Activated T-helper 1 cell treated with anti-CD3 and anti-CD28 coated beads, Interleukin-2, amount 50 U/mL, for 16 hours (primary cell): ENCODE measurements at places on chromosomes 5 and 9.

DNA sequence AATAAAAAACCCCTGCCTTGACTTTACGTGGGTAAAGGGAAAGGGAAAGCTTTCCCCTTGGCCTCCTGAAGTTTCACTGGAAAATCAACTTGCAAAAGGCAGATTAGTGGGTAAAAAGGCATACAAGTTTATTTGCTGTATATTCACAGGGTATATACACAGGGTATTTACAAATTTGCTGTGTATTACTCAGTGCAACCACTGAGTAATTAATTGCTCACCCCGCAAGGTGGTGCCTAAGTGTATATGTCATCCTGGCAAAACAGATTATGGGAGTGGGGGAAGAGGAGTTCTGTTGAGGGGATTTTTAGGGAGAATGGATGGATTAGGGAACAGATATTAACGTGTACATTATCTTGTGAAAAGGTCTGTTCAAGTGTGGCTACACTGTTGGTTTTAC lies 7.1 kb upstream of the RARS1 start:
- DNase-seq = no peak

DNA sequence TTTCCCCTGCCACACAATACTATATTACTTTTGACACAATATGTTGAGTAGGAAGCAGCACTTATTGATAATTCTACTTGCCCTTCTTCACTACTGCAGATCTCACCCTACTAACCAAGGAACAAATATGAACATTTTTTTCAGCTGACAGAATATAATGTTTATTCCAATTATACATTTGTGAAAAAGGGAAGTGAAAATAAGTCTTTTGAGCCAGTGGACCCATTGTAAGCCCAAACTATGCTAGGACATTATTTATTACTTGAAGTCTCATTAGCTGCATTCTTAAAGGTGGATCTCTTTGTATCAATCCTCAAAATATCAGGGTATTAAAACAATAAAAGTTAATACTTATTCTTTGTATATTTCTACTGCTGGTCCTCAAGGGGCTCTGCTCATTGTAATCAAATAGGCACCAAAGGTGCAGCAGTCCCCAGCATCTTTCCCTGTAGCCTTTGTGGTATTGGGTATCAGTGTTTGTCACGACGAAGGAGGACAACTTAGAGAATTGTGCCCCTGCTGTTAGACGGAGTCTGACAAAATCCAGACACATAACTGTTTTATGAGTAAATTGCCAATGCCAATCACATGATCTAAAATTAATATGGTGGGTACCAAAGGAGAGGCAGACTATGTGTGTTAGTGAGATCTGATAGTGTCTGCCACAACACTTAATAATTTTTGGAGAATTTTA lies 453.5 kb upstream of the CDH9 start:
- no peak for DNase-seq

DNA sequence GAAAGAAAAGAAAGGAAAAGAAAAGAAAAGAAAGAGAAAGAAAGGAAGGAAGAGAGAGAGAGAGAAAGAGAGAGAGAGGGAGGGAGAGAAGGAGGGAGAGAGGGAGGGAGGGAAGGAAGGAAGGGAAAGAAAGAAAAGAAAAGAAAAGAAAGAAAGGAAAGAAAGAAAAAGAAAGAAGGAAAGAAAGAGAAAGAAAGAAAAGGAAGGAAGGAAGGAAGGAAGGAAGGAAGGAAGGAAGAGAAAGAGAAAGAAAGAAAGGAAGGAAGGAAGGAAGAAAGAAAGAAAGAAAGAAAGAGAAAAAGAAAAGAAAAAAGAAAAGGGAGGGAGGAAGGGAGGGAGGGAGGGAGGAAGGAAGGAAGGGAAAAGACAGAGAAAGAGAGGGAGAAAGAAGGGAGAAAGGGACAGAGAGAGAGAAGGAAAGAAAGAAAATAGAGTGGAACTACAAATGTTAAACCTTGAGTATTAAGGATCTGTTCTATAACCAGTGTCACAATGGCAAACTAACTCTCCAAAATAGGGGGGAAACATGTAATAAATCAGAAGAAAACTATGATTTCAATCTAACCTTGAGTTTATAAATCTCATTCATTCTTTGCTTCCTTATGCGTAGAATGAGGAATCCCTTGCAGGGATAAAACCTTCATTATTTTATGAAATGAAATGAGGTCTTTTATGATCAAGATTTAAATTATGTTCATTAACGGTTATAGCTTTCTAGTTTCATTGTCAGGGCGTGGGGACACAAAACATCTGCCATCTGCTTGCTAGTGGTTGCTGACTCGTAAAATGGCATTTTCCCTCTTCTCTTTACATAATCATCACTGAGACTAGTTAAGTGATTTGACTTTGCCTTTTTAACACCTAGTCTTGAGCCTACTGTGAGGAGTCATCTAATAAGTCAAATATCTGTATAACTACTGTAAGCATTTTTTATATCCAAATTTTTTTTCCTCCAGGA lies 40.7 kb upstream of the RAD23B start:
- no peak for DNase-seq

DNA sequence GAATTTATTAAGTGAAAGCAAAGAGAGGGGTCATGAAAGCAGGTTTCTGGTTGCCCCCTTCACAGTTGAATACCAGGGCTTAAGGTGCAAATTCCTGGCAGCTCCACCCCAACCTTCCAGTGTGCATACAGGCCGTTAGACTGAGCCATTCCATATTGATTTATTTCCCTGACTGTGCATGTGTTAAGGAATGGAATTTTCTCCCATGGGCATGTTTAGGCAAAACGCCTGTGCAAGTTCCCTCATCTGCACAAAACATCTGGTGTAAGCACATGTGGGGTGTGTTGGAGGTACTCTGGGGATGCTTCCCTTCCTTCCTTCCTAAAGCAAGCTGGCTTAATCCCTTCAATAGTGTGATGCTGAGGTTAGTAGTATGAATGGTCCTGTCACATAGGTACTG lies 1470.6 kb downstream of the MAT2B start:
- DNase-seq = no peak

DNA sequence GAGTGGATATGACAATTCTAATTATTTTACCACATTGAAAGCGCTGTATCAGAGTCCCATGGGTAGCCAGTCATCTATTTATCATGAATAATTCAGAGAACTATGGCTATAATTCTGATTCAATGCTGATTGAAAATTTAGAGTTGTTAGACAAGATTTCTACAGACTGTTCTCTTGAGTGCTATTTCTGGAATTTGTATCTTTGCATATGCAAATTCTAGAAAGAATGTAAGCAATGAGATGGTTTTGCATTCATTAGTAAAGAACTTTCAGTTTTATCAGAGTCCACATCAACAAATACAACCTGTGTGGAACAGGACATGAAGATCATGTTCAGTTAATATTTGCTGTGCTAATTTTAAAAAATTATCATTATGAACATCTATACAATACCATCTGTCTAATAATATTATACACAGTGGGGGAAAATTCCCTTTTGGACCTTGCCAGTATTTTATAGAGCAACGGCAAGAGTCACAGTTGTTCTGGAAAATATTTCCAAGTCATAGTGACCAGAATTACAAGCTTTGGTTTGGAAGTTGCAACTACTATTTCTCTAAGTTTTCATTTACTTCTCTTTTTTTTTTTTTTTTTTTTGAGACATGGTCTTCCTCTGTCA lies 372.7 kb upstream of the PTGER4 start:
- DNase-seq = no peak

- peak; percentile 70 for DNase-seq
These were observed at the start of gene CAMK4 for GRCh38 chr5:111223787-111224560. TSS of gene CAMK4 (plus strand) at chr5:111224384. CDS start at chr5:111224484, 100 bp downstream.

DNA sequence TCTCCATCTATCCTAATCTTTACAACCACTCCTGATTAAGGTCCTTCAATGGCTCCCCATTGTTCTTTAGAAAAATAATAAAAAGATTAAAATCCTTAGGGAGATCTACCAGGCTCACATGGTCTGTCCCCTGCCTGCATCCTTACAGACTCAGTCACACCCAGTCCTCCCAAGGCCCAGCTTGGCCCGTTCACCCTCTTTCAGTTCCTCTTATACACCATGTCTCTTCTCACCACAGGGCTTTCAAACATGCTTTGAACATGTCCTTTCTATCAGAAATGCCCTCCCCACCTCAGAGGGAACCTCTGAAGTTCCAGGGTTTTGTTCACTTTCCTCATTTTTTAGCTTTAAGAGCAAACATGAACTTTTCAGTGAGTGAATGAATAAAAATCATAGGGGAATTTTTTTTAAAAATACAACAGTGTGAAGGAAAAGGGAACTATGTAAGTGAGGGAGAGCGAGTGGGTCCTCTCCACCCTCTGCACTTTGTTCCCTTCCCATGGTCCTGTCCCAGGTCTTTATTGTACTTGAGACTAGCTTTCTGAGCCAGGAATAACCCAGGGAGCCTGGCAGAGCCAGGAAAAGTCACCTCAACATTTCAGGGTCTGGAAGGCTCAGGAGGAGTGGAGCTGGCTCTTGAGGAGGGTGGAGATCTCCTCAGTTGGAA lies 55.3 kb downstream of the TRPC7 start:
- DNase-seq = no peak

- no peak for DNase-seq
These were observed 26.9 kb upstream of the SYK start for GRCh38 chr9:90774682-90775081.

GRCh38 chr5:52783226-52783959 lies 4.3 kb upstream of the ITGA1 start:
- no peak for DNase-seq

GRCh38 chr5:56159521-56159947 lies 73.6 kb downstream of the ANKRD55 start:
- DNase-seq = no peak

DNA sequence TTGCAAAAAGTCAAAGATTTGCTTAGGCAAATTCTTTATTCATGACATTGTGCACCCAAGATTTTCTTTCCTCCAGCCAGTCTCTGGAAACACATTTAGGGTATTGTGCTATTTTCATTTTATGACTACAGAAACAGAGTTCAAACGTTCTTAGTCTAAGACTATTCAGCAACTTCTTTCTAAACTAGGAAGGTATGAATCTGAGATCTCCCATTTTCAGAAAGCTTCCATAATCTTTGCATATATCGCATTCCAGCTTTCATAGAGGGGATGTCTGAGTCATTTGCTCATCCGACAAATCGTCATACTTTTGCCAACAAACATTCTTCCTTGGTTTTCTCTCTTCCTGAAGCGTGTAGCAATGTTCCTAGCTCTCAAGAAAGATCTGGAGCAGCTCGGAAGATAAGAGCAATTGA lies 1.6 kb upstream of the PAPPA start:
- DNase-seq = no peak

- DNase-seq = no peak
These were observed 271.4 kb upstream of the ZNF608 start for GRCh38 chr5:125017796-125018195.

- no peak for DNase-seq
These were observed 3.0 kb upstream of the ARRDC3 start for GRCh38 chr5:91386120-91386519.

- no peak for DNase-seq
These were observed 190.0 kb downstream of the CDH12 start for GRCh38 chr5:22663134-22663533.

DNA sequence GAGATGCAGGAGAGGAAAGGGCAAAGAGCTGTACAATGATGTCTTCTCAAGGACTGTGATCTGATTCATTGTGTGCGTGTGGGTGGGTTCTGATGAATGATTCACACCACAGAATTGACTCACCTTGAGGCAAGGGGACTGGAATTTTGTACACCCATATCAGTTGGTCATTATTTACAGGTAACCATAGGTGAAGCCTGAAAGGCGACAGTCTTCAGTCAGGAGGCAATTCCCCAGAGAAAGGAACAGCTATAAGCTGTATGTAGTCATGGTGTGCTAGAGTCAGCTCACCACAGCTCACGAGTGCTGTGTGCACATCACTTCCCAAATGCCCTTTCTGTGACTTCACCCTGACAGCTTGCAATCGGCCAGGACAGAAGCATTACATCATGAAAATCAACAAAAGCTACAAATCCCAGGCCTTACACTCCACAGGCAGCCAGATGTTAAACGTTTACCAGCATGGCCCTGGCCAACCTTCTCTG lies 87.6 kb upstream of the RPS23 start:
- DNase-seq = peak; percentile 12

GRCh38 chr5:132754111-132754510 lies 6.9 kb downstream of the CCNI2 start:
- no peak for DNase-seq

DNA sequence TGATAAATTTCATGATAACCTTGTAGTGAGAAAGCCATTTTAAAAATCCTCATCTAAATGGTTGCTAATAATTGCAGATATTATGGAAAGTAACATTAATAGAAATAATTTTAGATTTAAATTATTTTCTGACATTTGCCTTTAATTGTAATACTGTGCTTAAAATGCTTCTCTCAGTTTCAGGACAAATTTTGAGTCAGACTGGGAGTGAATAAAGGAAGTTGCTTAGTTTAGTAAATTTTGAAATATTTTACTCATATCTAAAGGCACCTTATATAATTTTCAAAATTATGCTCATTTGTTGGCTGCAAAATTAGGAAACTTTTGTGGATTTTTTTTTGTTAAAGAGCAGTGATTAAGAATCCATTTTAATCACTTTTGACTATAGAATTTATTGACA lies 93.8 kb downstream of the CSNK1G3 start:
- no peak for DNase-seq

DNA sequence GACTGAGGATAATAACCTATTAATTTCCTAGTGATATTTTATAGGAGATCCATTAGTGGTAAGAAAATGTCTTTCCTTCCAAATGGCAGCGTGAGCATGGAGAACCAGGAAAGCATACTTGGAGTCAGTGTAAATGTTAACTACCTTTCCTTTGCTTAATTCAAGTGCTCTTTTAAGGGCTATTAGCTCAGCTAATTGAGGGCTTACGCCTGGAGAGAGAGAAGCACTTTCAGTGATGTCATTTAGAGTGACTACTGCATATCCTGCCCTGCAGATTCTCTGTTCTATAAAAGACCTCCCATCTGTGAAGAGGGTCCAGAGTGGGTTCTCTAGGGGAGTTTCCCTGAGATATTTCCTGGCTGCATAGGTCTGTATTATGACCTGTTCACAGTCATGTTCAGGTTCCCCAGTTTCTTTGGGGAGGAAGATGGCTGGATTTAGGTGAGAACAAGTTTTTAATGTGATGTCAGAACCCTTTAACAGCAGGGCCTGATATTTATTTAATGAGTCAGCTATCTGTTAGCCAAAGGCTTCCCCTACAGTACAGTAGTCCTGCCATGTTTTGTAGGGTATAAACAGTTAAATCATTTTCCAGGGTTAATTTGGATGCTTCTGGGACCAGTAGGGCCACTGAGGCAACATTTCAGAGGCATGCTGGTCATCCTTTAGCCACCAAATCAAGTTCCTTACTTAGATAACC lies 89.6 kb downstream of the TRIM36 start:
- no peak for DNase-seq

DNA sequence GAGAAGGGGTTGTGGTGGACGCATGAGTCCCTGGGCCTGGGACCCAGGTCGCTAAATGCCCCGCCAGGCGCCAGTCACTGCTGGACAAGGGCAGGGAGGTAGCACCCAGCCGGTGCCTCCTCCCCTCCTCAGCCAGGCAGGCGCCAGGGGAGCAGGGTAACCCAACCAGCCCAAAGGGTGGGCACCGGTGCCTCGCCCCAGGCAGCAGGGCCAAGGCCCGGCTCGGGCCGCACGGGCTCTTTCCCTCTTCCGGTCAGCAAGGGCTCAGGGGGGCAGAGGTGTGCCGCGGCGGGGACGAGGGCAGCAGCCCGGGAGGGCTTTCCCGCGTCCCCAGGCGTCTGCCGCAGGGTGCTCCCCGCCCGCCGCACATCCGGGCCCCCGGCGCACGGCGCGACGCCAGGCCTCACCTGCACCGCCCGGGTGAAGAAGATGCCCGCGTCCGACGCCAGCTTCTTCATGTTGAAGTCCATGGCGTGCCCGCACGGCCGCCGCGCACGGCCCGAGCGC lies 393 bp downstream of the SH3GLB2 start:
- DNase-seq = no peak
